ENCODE measurements at places on chromosomes 1 and 21. TPM values are rescaled to one million over a fixed set of nuclear protein-coding genes. Genes with fewer than 3 reads are reported as not detected.

GRCh38 chr1:66095190-66095589, 302.5 kb downstream of the PDE4B start:
- peaks cover 2% of the 10 kb centered on the region for H3K4me1 ChIP-seq
- no peak overlapping the region for H3K4me3 ChIP-seq
- H3K27ac ChIP-seq: no peak overlapping the region
- no peaks in the 10 kb centered on the region for H3K36me3 ChIP-seq

GRCh38 chr1:234509457-234510328, 30.7 kb upstream of the TARBP1 start:
- no peak overlapping the region for H3K27ac ChIP-seq
- peaks cover 13% of the 10 kb centered on the region for H3K4me1 ChIP-seq

HFM1 gene
- total RNA-seq: not detected

GRCh38 chr1:70003211-70003908, 202.0 kb downstream of the LRRC40 start:
- H3K4me3 ChIP-seq: no peak overlapping the region
- DNase-seq: no peak
- no peaks in the 10 kb centered on the region for H3K36me3 ChIP-seq
- no peak overlapping the region for H3K27ac ChIP-seq

GRCh38 chr1:80054129-80054528, 1047.6 kb upstream of the ADGRL4 start:
- no peaks in the 10 kb centered on the region for H3K36me3 ChIP-seq
- no peak overlapping the region for H3K27ac ChIP-seq
- no peak overlapping the region for H3K4me3 ChIP-seq
- no peaks in the 10 kb centered on the region for H3K27me3 ChIP-seq

DNA sequence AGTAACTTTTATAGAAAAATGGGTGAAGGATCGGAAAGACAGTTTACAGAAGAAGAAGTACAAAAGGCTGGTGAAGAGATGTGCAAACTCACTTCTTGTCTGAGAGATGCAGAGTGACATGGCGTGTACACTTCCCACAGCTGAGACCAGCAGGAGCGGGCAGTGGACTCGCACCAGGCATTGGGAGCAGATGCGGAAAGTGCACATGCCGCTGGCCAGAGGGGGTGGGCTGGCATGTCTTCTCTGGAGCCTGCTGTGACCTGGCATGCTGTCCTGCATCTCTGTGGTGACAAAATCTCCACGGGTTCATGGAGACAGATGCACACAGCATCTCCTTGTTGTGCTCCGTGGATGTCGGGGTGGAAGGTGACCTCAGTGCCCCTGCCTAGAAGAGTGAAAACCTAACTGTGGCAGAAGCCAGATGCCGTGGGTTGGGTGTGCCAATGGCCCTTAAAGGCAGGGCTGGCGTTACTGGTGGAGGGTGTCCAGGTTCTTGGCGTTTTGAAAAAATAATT, 128.6 kb upstream of the COL6A1 start:
- H3K27ac ChIP-seq: no peak overlapping the region
- no peaks in the 10 kb centered on the region for H3K36me3 ChIP-seq
- H3K4me1 ChIP-seq: no peaks in the 10 kb centered on the region
- H3K4me3 ChIP-seq: no peak overlapping the region

GRCh38 chr1:240808381-240808780, 196.4 kb upstream of the GREM2 start:
- no peak overlapping the region for H3K27ac ChIP-seq
- H3K27me3 ChIP-seq: no peaks in the 10 kb centered on the region
- no peak for DNase-seq
- no peaks in the 10 kb centered on the region for H3K36me3 ChIP-seq
- H3K4me3 ChIP-seq: no peak overlapping the region
- no peaks in the 10 kb centered on the region for H3K4me1 ChIP-seq
